Thyroid gland (tissue), 4 donors: ENCODE measurements at places on chromosomes 1 and 21. TPM values are rescaled to one million over a fixed set of nuclear protein-coding genes. Genes with fewer than 3 reads are reported as not detected.

DNA sequence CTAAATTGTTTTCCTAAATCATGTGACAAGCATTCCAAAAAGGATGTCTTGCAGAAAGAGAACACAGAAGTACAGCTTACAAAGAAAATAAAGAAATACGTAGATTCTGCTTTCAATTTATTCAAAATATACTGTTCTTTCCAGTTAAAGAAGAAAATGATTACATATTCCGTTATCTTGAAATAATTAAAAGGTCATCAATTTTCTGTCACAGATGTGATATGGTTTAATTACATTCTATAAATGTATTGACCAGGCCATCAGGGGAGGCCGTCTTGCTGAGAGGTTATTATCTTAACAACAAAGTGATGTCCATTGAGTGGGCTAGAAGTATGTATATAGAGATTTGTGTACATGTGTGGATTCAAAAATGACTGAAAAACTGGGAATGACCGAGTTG lies 432.9 kb downstream of the SETD4 start:
- no peak for DNase-seq

DNA sequence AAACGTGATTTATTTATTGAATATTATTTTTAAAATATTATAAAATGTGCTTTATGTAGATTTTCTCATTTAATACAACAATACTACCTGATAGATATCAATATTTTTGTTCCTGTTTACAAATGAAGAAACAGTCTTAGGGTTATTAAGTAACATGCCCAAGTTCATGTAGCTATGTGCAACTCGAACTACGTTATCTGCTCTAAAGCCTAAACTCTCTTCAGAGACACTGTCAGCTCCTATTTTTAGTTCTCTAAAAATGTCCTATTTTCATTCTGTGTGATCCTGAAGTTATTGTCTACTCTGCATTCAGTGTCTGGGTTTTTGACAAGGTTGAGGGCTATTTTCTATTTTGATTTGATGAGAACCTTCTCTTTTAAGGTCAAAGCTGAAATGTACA lies 550.1 kb upstream of the B3GALT2 start:
- DNase-seq = no peak

GRCh38 chr1:150162862-150163706 lies 13.4 kb downstream of the PLEKHO1 start:
- peak; percentile 90 for DNase-seq

DNA sequence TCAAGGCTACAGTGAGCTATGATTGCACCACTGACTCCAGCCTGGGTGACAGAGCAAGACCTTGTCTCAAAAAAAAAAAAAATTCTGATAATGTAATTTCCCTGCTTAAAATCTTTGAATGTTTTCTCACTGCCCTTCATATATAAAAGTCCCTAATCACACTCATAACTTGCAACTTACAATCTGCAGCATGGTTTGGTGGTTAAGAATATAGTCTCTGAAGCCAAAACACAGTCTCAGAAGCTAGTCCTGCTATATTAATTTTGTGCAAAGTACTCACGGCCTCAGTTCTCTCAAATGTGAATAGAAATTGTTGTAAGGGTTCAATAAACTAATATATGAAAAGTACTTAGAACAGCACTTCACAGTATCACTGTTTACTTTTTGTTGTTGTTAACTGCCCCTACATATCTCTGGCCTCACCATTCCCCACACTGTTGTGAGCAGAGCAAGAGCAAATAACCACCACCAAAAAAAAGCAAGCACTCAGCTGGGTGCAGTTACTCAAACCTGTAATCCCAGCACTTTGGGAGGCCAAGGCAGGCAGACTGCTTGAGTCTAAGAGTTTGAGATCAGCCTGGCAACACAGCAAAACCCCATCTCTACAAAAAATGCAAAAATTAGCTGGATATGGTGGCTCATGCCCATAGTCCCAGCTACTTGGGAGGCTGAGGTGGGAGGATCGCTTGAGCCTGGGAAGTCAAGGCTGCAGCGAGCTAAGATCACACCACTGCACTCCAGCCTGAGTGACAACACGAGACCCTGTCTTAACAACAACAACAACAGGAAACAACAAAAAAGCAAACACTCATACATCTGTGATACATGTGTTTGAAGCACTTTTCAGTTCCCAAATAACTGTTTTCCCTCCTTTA lies 22.4 kb downstream of the ASH1L start:
- DNase-seq = no peak

GRCh38 chr1:95041491-95042165 lies 31.1 kb downstream of the ALG14 start:
- DNase-seq = peak; percentile 66

GRCh38 chr1:47558601-47559593 lies 121.1 kb downstream of the FOXD2 start:
- peak; percentile 66 for DNase-seq

DNA sequence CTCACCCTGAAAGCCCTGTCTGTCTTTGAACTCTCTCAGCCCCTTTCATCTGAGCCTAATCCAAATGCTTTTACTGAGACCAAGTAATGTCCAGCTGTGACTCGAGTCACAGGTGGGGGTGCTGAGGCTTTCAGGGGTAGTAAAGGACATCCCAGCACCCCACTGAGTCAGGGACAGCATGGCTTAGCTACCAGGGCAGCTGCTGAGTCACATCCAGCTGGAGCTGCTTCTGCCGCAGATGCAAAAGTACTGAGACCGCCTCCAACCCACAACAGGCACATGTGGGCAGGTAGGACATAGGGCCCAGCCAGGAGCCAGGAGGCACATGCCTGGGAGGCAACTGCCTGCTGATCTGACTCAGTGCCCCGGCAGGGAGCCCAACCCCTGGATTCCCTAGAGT lies 6.7 kb upstream of the VSIG8 start:
- DNase-seq = no peak

- DNase-seq = no peak
Observed at GRCh38 chr1:201750934-201751333, 78.0 kb upstream of the IPO9 start.

- DNase-seq = no peak
Observed at GRCh38 chr1:17579951-17580939, 40.7 kb downstream of the ARHGEF10L start.

DNA sequence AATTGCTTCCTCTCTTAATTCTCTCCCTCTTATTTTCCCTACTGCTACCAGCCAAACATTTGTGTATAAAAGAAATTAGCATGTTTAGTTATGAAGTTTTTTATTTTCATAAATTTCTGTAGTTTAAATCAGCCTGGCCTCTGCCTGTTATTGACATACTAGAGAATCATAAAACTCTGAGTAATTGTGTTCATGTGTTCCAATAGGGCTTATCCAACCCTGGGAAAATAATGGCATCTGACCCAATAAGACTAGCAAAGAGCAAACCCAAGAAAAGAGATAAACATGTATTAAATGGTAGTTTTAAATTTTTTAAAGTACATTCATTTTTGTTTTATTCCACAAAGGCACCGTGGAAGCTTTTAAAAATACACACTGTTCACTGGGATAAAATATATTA lies 404.3 kb downstream of the HLX start:
- DNase-seq = no peak

- DNase-seq = no peak
Observed at GRCh38 chr1:184945029-184945428, 29.3 kb downstream of the NIBAN1 start.

TMEM200B gene
- total RNA-seq = 1.9 TPM

RC3H1 gene
- total RNA-seq = 30.4 TPM

MRAP gene
- not detected for total RNA-seq

GOLPH3L gene
- 37.1 TPM for total RNA-seq

OR2L3 gene
- not detected for total RNA-seq

HSD3B2 gene
- total RNA-seq = not detected
